CD4-positive, alpha-beta T cell treated with Interleukin-2 at 100 ng/mL for 4 hours (primary cell): ENCODE measurements at places on chromosomes 5 and 9.

DNA sequence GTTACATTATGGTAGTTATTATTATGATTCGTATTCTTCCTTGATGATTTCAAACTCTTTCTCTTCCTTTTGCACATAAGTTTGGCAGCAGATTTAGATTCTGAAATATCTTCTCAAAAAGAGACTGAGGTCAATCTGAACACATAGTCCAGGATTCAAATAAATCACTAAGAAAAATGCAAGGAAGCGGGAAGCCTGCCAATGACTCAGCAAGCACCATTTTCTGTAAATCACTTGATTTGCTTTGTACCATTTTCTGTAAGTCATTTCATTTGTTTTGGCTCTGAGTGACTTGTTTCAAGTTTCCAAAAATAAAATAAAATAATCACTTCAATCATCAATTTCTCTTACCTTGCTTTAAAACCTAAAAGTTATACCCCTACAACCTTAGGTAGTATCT is 24.6 kb upstream of the GLIS3 start:
- no peak for DNase-seq

GRCh38 chr5:147509041-147509709 is 693 bp downstream of the DPYSL3 start:
- DNase-seq, result no peak

DNA sequence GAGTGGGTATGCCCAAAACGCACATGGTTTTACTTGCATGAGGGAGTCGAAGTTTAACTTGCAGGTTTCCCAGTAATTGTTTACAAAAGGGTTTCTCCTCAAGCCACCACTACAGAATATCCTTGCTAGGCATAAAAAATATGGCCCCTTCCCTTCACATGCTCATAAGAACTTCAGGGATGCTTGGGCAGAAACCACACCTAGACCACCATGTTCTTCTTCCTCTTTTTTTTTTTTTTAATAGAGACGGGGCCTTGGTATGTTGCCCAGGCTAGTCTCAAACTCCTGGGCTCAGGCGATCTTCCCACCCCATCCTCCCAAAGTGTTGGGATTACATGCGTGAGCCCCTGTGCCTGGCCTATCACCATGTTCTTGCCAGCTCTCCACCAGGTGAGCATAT is 18.6 kb upstream of the PLIN2 start:
- DNase-seq, result no peak

GRCh38 chr9:135009794-135010585 is 77.5 kb upstream of the OLFM1 start:
- no peak for DNase-seq

GRCh38 chr5:137167187-137167586 is 331.9 kb downstream of the SPOCK1 start:
- DNase-seq, result no peak

DNA sequence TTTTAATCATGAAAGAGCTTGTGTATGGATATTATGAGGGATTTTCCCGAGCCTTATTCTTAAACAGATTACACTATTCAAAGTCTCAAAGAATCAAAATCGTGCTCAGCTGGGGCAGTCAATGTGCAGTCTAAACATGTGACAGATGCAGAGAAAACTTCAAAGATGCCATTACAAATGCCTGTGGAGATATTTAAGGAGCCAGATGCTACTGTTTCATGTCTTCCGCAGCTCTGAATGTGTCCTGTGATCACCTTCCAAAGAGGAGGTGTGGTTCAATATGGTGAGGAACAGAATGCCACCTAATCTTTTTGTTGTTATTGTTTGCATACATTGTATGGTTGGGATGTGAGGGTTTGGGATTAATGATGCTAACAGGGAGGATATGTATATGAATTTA is 593.3 kb upstream of the ARRDC3 start:
- no peak for DNase-seq

DNA sequence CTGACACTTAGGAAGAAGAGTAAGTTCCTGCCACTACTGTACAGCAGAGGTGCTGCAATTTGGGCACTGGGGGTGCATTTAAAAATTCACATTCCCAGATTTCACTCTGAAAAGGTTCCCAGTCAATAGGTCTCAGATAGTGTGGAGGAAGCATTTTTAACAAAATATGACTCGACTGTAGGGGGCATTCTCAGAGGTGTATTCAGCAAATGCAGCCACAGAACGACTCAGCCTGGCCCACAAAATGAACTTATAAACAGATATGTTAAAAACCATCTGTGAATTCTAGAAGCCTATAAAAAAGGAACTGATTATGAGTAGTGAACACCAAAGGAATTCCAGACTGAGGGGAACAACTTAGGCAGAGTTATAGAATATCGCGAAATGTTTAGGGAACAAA is 31.1 kb downstream of the MLLT3 start:
- no peak for DNase-seq

DNA sequence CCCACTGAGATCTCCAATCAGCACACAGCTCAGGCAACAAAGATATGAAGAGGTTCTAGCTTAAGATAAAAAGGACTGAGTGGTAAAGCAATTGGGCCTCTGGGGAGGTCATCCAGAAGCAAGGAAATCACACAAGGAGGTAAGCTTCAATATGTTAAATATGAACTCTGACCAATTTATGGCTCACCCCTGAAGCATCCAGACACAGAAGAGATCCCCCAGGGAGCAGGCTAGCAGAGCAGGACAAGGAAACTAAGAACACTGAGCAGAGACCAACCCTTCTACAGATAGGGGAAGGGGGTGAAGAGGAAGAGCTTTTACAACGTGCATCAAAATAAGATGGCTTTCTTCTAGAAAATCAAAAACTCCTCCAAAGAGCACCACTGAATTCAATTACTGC is 616.2 kb downstream of the DNAH5 start:
- no peak for DNase-seq

- DNase-seq, result no peak
Observed at GRCh38 chr9:77534376-77535057, 113.6 kb downstream of the GNA14 start.

DNA sequence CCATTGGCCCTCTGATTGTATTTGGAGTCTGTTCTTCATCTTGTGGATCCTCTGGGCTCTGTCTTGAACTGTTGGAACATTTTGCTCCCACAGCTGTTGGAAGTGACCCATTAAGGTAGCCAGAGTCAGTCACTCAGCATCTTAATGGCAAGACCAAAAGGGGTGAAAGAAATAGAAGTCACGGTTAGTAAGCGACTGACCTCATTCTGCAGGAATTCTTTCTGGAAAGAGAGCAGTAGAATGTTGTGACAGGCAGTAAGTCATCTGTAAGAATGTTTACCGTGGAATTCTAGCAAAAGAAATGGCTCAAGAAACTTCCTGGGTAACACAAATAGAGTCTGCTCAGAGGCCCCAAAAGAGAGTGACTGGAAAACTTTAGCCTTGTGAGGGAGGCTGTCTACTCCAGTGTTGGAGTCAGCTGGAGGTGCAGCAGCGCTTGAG is 28.6 kb upstream of the TNC start:
- DNase-seq, result no peak

DNA sequence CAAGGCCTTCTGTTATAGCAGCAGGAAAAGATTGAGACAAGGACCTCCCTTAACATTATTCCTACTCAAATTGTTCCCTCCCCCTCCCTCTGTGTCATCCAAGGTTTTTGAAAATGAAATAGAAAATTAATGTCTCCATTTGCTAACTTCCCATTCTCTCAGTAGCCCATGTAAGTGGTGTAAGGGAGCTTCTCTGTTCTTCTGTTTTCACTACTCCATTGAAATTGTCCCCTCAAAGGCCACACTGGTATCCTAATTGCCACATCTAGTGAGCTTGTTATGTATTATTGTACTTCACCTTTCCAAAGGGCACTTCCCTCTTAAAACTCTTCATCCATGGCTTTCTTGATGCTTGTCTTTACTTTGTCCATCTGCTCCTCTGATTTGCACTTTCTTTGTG is 131.2 kb upstream of the PIK3R1 start:
- DNase-seq, result no peak

DNA sequence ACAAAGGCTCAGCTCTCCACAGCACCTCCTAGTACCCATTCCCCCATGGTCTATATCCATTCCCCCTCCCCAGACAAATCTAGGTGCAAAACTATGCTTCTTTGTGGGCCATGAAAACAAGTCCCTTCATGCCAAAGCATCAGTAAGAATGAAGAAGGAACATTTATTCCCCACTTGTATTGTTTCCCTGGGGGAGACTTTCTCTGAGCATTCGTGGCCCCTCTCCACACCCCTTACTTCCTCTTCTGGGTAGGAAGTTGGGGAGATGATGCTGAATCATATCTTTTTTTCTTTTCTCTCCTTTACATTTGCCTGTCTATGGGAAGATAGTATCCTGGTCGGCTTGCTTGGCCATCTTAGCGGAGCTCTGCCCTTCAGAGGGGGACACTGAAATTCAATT is 246.8 kb downstream of the NSG2 start:
- DNase-seq, result no peak

DNA sequence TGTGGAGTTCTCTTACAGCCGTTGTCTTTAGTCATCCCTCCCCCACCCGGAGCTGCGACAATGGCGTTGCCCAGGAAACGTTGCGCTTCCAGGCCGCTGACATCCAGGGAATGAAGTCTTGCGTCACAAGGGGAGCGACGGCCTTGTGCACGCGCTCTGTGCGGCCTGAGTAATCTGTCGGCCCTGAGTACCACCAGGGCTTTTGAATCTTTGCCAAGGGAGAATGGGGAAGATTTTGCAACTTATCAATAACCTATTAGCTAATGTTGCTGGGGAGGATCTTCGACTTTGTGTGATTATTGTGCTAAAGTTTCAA is at the start of gene SOX30:
Gene SOX30, minus strand, starts transcription at position 62 of the 316 bp plus-strand sequence. CDS start 360 bp downstream, outside the sequence.
- DNase-seq, result no peak

- DNase-seq, result no peak
Observed at GRCh38 chr9:134157378-134157885, 6.9 kb downstream of the RNU6ATAC start.

GRCh38 chr5:31663519-31663918 is 24.6 kb downstream of the PDZD2 start:
- no peak for DNase-seq

- DNase-seq, result no peak
Observed at GRCh38 chr9:95101326-95101725, 216.2 kb downstream of the FANCC start.

GRCh38 chr9:109022873-109023272 is 9.6 kb upstream of the CTNNAL1 start:
- no peak for DNase-seq

- no peak for DNase-seq
Observed at GRCh38 chr5:156000115-156000514, 326.8 kb upstream of the SGCD start.

DNA sequence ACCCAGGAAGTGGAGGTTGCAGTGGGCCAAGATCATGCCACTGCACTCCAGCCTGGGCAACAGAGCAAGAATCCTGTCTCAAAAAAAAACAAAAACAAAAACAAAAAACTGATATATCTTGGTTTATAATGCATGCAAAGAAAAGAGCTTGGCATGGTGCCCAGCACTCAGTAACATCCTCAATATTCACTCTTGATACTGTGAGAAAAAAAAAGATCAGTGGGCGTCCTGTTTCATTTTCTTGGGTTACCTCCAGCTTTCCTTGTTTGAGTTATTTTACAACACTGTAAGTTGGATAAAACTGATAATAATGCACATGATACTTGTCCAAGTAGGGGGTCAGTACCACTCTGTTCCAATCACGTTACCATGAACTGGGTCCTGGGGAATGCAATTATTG is 7.8 kb downstream of the PHYHD1 start:
- no peak for DNase-seq

- no peak for DNase-seq
Observed at GRCh38 chr9:128122809-128123175, 4.7 kb downstream of the PTGES2 start.

- DNase-seq, result no peak
Observed at GRCh38 chr9:18595597-18595996, 121.6 kb downstream of the ADAMTSL1 start.

- no peak for DNase-seq
Observed at GRCh38 chr5:174608631-174609097, 115.7 kb upstream of the MSX2 start.

DNA sequence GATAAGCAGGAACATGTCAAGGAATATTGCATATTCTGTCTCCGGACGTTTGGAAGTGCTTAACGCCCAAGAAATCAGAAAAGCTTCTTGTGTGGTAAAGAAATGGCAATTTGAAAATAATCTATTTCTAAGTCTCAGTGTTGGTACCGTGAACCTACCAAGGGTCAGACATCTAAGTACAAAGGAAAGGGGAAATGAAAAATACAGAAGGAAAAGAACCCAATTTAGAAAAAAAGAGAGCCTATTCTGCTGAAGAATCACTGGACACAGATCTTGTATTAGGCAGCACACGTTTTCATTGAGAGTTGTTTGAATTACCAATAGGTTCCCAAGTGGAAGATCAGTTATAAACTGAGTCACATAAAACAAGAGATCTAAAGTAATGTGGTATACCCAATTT is 46.9 kb upstream of the CEP78 start:
- DNase-seq, result no peak

DNA sequence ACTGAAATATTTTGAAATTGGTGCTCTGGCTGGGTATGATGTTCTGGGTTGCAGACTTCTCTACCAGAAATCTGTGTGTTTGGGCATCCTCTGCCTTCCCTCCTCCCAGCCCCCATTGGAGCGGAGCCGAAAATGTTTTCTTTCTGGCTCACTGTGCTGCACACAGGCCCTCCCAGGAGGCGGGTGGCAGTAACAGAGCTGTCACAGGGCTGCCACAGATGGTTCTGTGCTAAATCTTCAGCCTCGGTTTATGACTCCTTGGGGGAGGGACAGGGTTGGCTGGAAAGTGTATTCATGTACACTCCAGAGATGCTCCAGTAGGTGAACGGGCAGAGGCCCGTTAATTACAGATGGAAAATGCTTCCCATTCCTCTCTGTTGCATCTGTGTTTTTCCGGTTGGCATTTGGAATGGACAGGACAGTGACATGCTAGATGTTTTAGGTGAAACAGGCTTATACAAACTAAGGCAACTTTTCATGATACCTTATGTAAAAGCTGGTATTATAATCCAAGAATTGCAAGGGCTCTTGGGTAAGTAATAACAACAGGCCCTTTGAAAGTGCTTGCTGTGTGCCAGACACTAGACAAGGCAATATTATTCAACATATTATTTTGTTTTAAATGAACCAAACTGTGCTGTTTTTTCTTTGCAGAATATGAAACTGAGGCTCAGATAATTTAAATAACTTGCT is 180.2 kb downstream of the ADCY2 start:
- no peak for DNase-seq

DNA sequence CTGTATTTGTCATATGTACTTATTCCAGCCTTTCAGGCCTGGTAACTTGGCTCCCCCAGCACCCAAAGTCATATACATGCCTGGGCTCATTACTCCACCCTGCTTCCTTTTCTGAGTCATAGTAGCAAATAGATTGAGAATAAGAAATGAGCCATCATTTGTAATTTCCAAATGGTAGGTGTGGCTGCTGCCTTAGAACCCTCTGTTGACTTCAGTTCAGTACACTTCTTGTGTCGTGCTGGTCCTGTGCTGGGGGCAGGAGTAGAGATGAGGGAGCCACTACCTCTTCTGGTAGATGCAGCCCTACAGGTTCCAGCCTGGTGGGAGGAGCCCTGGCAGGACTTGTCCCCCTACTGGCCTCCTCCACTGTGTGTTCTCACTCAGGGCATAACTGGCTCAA is 11.1 kb downstream of the GM2A start:
- no peak for DNase-seq

DNA sequence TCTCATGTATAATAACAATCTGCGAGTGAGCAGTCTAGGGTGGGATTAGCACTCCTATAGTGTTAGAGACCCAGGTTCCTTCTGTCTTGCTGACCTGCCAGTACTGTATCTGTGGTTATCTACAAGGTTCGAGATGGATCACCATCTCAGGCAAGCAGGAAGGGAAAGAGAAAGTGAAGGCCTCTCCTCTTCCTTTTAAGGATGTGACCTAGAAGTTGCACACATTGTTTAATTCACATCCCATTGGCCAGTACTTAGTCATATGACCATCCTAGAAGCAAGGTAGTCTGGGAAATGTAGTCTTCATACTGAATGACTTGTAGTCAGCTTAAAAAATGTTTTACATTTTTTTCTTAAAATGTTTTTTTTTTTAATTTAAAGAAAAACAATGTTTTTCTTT is 168.6 kb downstream of the CARTPT start:
- peak; percentile 54 for DNase-seq
